ENCODE measurements at places on chromosomes 12 and 14. TPM values are rescaled to one million over a fixed set of nuclear protein-coding genes. Genes with fewer than 3 reads are reported as not detected.

The LRRC10 gene
- not detected for polyA plus RNA-seq

The SOCS2 gene
- polyA plus RNA-seq: 47.7 TPM

The GRIN2B gene
- polyA plus RNA-seq: 0.16 TPM

The SLC7A7 gene
- polyA plus RNA-seq: 12.1 TPM

The CALCOCO1 gene
- polyA plus RNA-seq: 82.7 TPM
